ENCODE measurements at places on chromosomes 6 and 20. TPM values are rescaled to one million over a fixed set of nuclear protein-coding genes. Genes with fewer than 3 reads are reported as not detected.

GRCh38 chr20:10505827-10506226 lies 70.7 kb downstream of the SLX4IP start:
- DNase-seq = peak; percentile 93

DNA sequence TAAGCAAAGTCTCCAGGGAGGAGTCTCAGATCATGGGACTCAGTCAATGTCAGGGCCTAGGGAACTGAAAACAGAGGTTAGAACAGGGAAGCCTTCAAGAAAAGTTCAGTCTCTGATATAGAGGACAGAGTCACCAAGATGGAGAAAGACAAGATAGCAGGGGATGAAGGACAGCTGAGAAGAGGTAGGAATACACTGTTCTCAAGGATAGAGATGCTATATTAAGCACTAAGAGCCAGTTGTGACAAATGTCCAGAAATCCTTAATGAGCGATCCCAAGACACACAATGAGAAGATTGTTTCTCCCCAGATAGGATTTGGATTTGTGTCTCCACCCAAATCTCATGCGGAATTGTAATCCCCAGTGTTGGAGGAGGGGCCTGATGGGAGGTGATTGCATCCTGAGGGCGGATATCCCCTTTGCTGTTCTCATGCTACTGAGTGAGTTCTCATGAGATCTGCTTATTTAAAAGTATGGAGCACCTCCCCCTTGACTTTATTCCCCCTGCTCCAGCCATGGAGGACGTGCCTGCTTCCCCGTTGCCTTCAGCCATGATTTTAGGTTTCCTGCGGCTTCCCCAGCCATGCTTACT lies 168.2 kb downstream of the AKAP7 start:
- DNase-seq = no peak

DNA sequence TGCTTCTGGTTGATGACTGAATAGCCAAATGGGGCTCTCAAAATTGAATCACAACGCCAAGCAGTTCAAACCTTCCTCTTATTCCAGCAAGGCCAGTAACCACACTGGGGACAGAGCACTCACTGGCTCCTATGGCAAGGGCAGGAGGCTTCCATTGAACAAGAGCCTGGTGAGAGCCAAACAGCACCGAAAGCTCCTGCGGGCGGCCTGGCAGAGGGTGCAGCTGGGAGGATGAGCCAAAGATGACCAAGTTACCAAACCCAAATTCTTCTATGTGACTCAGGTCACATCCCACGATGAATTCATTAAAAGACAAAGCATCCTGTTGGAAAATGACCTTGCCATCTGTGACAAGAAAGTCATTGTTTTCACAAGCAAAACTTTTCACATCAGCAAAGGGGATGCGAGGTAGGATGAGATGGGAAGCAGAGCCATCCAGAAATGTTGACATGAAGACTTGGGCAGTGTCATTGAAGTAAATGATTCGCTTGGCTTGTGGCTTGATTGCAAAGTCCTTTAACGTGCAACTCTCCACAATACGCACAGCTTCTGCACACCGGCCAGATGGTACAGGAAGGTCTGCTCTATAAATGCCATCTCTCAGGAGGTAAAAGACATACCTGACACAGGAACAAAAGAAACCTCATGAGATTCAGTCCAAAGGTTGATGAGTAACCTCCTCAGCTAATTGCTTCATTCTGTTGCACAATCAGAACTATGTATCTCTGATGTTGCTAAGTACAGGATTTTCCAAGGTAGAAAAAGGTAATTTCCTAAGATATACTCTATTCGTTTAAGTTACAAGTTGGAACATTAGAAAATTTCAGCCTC lies 36.3 kb downstream of the ROS1 start:
- no peak for DNase-seq

DNA sequence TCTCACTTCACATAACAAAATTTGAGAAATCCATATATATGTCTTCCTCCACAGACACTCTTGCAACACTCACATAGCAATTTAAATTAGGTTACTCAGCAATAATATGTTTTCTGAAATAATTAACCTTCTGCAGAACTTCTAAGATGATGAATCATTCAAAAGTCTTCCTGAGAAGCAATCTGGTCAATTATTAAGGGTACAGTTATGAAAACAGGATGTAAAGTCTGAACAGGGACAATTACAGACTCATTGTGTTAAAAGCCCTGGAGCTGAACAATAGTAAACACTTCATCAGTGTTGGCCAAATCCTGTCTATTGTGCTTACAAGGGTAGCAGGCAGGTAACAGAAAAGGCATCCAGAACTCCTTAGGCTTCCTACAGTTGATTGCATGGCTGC lies 75.4 kb downstream of the FILIP1 start:
- DNase-seq = no peak

GRCh38 chr6:147709396-147710272 lies 201.1 kb downstream of the SAMD5 start:
- no peak for DNase-seq

MRPS18B gene
- total RNA-seq = 24.9 TPM

TSBP1 gene
- total RNA-seq = not detected

- DNase-seq = no peak
These were observed 133.8 kb upstream of the SPTLC3 start for GRCh38 chr20:12874933-12875332.

DNA sequence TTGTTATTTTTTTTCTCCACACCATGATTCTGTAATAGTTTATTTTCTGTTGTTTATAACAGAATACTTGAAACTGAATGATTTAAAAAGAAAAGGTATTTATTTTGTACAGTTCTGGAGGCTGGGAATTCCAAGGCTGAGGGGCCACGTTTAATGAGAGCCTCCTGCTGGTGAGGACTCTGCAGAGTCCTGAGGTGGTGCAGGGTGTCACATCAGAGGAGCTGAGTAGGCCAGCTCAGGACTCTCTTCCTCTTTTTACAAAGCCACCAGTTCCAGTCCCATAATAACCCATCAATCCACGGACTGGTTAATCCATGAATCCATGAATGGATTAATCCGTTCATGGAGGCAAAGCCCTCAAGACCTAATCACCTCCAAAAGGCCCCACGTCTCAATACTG lies 71.6 kb downstream of the TFAP2A start:
- DNase-seq = no peak

GRCh38 chr20:45890077-45890984 lies 677 bp downstream of the NEURL2 start:
- DNase-seq = peak; percentile 89

GRCh38 chr6:149132336-149132735 lies 185.2 kb upstream of the TAB2 start:
- no peak for DNase-seq

DNA sequence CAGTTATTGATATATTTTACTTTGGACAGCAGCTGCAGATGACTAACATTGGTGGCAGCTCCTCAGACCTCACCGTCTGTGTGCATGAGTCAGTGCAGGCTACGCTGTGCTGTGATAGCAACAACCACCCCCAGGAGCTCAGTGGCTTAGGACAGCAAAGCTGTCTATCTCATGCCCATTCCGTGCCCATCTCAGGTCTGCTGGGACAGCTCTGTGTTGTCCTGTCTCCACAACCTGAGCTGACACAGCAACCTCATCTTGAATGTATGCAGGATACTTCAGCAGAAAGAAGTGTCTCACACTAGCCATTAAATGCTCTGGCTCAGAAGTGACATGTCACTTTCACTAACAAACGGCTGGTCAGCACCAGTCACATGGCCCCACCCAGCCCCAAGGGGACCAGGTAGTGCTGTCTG lies 47.7 kb downstream of the BANF2 start:
- DNase-seq = no peak

SIRPA gene
- total RNA-seq = 16.6 TPM

PHACTR1 gene
- 48.4 TPM for total RNA-seq

GRCh38 chr6:13417431-13417830 lies 70.0 kb downstream of the GFOD1 start:
- no peak for DNase-seq

- peak; percentile 29 for DNase-seq
These were observed 2.2 kb upstream of the QKI start for GRCh38 chr6:163412341-163412740.

GRCh38 chr6:163419413-163420288 lies 5.1 kb downstream of the QKI start:
- DNase-seq = peak; percentile 64

DNA sequence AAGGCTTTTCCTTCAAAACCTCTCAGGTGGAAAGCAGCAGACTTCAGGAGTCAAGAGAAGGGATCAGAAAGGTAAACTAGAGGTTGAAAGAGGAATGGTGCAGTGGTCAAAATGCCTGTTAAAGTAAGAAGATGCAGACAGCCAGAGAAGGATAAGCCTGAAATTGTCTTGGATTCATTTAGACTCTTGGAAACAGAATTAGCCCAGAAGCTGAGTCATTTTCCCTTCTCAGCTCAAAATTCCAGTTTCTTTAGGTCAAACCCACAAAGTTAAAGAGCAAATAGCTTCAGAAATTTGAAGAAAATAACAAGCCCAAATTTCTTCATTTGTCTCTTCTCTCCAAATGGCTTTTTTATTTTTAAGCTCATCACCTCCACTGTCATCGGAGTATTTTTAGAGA lies 73.9 kb downstream of the DHX35 start:
- no peak for DNase-seq

DNA sequence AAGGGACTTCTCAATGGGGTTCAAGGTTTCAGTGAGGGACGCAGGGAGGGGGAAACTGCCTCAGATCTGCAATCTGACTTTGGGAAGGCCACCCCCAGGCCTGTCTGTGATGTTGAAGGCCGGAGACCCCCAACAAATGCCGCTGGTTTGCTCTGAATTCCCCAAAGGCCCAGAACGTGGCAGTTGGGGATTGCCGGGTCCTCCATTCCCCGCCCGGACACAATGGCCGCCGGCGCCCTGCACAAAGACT lies 326 bp upstream of the BCL2L1 start:
- no peak for DNase-seq

MLIP gene
- total RNA-seq = 1.3 TPM

GGTLC1 gene
- total RNA-seq = 28.5 TPM

DNA sequence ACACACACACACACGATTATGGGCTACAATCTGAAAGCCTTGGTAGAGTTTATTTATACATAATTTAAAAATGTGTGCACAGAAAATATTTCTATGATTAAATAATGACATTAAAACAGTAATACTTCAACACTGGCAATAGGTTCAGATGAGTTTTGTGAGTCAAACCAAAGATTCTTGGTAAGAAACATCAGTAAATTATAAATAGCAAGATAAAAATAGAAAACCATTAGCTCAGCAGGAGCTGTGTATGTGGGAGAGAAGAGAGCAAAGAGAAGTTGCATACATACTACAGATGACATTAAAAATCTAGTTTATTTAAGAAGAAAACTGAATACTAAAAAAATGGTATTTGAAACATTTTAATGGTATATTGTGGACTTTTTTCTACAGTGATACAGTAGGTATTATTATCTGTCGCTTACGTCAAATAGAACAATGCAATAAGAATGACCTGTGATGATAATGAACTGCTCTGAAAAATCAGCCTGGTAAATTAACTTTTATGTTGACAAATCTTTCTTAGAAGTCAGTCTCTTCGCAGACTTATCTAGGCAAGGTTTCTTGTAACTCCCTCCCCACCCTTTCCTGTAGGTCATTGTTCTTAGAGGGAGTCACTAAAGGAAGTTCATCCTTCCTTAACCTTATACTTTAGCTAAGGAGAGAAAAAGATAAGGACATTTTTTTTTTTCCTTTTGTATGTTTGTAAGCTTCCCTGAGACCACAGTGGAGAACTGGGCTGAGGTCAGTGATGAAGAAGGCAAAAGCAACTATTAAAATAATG lies 149.3 kb downstream of the GJA1 start:
- DNase-seq = no peak

GRCh38 chr6:106794129-106794528 lies 164.8 kb downstream of the QRSL1 start:
- DNase-seq = no peak

GRCh38 chr20:2151858-2152281 lies 50.2 kb downstream of the STK35 start:
- peak; percentile 35 for DNase-seq

GRCh38 chr6:45724511-45724910 lies 291.1 kb downstream of the CLIC5 start:
- peak; percentile 94 for DNase-seq

DNA sequence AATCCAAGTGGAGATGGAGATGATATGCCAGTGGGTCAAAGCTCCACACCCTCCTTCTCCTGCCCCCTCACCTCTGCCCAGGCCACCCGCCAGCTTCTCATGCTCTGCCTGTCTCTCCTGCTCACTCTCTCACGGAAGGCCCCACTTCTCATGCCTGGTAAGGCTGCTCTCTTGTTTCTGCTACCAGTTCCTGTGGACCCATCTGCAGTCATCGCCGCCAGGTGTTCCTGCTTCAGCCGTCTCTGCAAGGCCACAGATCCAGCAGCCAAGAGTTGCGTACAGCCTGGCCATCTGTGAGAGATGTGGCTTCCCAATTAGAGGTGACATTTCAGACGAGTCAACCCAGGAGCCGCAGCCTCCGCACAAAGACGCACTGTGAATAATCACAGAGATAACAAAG lies 40.8 kb upstream of the NXT1 start:
- DNase-seq = no peak

DEF6 gene
- 11.2 TPM for total RNA-seq

- no peak for DNase-seq
These were observed 183.6 kb upstream of the FLRT3 start for GRCh38 chr20:14521016-14521415.
